ENCODE measurements at places on chromosomes 5 and 9. TPM values are rescaled to one million over a fixed set of nuclear protein-coding genes. Genes with fewer than 3 reads are reported as not detected.

The NDUFS4 gene
- 52.3 TPM for total RNA-seq

The PFN3 gene
- not detected for total RNA-seq

The PHYHD1 gene
- total RNA-seq: 2.0 TPM

The PDE6A gene
- total RNA-seq: not detected

The FAT2 gene
- total RNA-seq: not detected

The AGPAT2 gene
- 19.2 TPM for total RNA-seq

The SLC9A3 gene
- 3.4 TPM for total RNA-seq

DNA sequence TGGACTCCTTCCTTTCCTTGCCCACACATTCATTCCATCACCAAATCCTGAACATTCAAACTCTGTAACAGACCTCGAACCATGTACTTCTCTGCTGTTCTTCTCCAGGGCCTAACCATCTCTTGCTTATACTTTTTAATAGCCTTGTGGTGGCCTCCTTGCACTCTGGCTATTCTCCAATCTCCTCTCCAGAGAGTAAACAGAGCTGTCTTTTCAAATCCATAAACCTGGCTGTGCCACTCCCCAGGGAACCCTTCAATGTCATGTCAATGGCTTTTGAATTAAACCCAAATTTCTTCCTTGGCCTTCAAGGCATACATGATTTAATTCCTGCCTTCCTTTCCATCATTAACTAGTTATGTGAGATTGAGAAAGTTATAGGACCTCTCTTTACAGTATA lies 277.6 kb upstream of the EFNA5 start:
- no peak overlapping the region for H3K4me3 ChIP-seq
- no peaks in the 10 kb centered on the region for H3K36me3 ChIP-seq
- H3K27ac ChIP-seq: no peak overlapping the region
- no peak for DNase-seq
- H3K4me1 ChIP-seq: no peaks in the 10 kb centered on the region

DNA sequence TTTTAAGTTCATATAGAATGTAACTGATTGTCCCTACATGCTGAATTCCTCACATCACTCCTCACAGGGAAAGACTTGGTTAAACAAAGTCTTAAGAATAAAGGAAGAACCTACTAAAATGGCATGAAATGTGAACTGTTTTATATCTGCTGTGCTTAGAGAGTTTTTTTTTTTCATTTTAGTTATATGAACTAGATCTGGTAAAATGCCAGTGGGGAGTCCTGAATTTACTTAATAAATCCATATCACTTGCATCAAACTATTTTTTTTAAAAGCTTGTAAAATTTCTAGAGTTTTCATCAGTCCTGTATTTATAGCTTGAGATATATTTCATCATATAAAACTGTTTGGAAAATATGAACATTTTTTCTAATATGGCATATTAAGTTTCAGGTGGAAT lies 1528.6 kb downstream of the EFNA5 start:
- DNase-seq: no peak
- no peak overlapping the region for H3K27ac ChIP-seq
- no peaks in the 10 kb centered on the region for H3K27me3 ChIP-seq
- no peaks in the 10 kb centered on the region for H3K36me3 ChIP-seq

DNA sequence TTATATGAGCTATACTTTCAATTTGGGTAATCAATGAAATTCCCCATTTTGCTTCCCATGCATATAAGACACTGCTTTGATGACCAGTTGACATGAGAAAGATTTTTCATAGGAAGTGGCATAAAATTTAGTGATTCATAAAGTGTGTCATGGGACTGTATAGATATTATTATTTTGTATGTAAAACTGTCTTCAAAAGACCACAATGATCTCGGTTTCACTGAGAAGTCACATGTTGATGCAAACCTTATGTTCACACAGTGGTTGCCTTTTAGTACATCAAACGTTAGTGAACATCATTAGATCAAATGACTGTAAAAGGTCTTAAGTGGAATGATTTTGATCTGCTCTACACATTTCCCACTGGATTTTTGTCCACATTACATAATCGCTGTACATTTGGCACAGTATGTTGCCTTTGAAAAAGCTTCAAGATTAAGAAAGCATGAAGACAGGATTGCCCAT lies 349.2 kb upstream of the MEF2C start:
- no peak overlapping the region for H3K4me3 ChIP-seq
- no peak overlapping the region for H3K27ac ChIP-seq
- no peaks in the 10 kb centered on the region for H3K36me3 ChIP-seq
- DNase-seq: no peak
- no peaks in the 10 kb centered on the region for H3K4me1 ChIP-seq

DNA sequence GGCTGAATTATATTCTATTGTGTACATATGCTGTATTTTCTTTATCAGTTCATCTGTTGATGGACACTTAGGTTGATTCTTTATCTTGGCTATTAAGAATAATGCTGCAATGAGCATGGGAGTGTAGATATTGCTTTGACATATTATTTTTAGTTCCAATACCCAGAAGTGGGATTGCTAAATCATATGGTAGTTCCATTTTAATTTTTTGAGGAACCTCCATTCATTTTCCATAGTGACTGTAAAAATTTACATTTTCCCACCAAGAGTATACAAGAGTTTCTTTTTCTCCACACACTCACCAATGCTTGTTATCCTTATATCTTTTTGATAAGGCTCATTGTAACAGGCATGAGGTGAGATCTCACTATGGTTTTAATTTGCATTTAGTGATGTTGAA lies 19.4 kb downstream of the JAK2 start:
- H3K27ac ChIP-seq: no peak overlapping the region
- no peaks in the 10 kb centered on the region for H3K4me1 ChIP-seq
- DNase-seq: no peak
- H3K36me3 ChIP-seq: no peaks in the 10 kb centered on the region
- no peak overlapping the region for H3K4me3 ChIP-seq
- no peaks in the 10 kb centered on the region for H3K27me3 ChIP-seq

DNA sequence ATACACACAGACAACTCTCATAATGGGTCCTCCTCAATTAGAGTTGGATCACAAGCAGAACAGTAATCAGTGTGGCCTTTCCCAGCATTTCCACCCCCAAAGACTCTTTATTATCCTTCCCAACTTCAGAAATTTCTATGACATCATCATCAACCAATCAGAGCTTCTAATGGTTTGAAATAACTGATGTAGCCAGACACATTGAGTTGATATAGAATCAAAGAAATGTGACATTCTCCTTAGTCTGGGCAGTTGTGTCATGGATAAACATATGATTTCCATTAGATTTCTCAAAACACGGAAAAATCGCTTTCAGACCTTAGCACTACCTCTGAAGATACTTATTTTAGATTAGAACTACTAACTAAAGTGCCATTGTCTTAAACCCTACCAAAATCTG lies 75.7 kb upstream of the NFIB start:
- H3K36me3 ChIP-seq: no peaks in the 10 kb centered on the region
- DNase-seq: no peak
- H3K4me3 ChIP-seq: no peak overlapping the region
- H3K27ac ChIP-seq: no peak overlapping the region

- no peaks in the 10 kb centered on the region for H3K36me3 ChIP-seq
- H3K27me3 ChIP-seq: no peaks in the 10 kb centered on the region
- H3K27ac ChIP-seq: no peak overlapping the region
Measured at GRCh38 chr5:75847561-75848021, 130.4 kb upstream of the POC5 start.

GRCh38 chr9:98709968-98710965 lies 1.5 kb upstream of the GABBR2 start:
- H3K27ac ChIP-seq: no peak overlapping the region
- H3K4me3 ChIP-seq: no peak overlapping the region
- no peak for DNase-seq
- no peaks in the 10 kb centered on the region for H3K27me3 ChIP-seq

DNA sequence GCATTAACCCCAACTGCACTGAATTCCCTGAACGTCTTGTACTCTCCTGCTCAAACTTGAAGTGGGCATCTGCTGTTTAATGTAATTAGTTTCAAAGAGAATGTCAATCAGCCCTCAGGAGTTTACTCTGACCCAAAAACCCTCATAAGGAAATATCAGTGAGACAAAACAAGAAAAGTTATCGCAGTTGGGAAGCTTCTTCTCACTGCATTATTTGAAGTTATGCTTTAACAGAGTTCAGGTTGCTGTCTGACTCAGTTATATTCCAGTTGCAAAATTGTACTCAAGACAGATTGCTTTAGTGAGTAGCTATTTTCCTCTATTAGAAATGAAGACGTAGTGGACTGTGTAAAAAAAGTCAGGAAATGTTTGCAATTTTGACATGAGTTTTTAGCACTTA lies 52.1 kb downstream of the PPIC start:
- H3K36me3 ChIP-seq: no peaks in the 10 kb centered on the region
- DNase-seq: no peak
- H3K27ac ChIP-seq: no peak overlapping the region
- no peaks in the 10 kb centered on the region for H3K27me3 ChIP-seq
- no peaks in the 10 kb centered on the region for H3K4me1 ChIP-seq

GRCh38 chr9:113309204-113309813 lies 6.1 kb upstream of the RNF183 start:
- H3K27ac ChIP-seq: no peak overlapping the region
- no peak overlapping the region for H3K4me3 ChIP-seq
- H3K36me3 ChIP-seq: no peaks in the 10 kb centered on the region

DNA sequence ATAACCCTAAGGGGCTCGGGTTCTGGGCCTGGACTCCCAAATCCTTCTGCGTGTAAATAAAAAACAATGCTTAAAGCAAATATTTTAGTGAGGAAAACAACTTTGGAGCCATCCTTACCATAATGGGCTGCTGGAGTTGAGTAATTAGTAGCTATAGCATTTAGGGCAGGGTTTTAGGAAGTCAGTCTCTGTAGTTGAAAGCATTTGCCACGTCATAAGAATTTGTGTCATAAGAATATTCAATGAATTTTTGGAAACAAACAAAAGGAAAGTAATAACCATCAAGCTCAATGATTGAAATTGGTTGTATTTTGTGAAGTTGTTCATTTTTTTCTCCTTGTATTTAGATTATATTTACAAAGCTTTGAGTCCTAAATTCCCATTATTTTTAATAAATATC lies 114.8 kb upstream of the ELL2 start:
- no peaks in the 10 kb centered on the region for H3K27me3 ChIP-seq
- no peak overlapping the region for H3K27ac ChIP-seq
- no peak for DNase-seq

Measured in naive thymus-derived CD4-positive, alpha-beta T cell (primary cell).